Hematopoietic multipotent progenitor cell treated with erythropoietin and hydrocortisone succinate and interleukin-3 and kit ligand, for 17 days (in vitro differentiated cells): ENCODE measurements at places on chromosomes 5 and 9.

- DNase-seq: no peak
Observed at GRCh38 chr9:530681-531080, 310.8 kb upstream of the DMRT1 start.

DNA sequence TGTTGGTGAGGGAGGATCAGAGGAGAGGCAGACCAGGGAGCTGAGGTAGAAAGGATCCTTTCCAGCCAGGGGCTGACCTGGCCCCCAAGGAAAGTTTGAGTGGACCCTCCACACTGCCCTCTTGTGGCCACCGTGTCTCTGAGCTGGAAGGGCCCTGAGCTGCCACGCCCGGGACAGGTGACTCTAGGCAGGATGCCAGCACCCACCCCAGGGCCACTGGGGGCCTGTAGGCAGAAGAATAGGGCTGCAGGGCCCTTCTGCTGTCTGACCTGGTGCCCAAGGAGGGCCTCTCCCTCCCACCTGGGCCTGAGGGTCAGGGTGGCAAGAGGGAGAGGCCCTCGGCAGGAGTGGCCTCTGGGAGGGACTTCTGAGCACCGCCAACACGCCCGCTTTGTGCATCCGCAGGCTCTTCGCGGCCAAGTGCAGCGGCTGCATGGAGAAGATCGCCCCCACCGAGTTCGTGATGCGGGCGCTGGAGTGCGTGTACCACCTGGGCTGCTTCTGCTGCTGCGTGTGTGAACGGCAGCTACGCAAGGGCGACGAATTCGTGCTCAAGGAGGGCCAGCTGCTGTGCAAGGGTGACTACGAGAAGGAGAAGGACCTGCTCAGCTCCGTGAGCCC is 76.8 kb downstream of the LMX1B start:
- no peak for DNase-seq

GRCh38 chr9:123399803-123400378 is 43.9 kb downstream of the CRB2 start:
- DNase-seq: peak; percentile 20

DNA sequence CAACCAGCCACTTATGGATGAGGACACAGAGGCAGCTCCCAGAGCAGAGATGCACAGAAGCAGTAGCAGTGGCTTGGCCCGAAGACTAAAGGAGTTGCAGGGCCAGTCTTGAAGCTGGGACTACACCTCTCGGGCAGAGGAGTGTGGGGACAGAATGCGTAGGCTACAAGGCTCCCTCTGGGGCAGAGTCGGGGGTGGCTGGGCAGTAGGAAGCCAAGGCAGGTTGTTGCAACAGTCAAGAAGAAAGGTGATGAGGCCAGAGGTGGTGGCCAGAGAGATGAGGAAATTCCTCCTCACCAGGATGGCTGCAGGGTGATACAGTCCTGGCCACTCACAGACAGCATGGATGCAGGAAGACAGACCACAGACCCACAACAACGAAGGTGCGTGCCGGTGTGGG is 4.9 kb upstream of the N4BP3 start:
- no peak for DNase-seq

- DNase-seq: no peak
Observed at GRCh38 chr9:131282688-131283422, 6.5 kb upstream of the FAM78A start.

DNA sequence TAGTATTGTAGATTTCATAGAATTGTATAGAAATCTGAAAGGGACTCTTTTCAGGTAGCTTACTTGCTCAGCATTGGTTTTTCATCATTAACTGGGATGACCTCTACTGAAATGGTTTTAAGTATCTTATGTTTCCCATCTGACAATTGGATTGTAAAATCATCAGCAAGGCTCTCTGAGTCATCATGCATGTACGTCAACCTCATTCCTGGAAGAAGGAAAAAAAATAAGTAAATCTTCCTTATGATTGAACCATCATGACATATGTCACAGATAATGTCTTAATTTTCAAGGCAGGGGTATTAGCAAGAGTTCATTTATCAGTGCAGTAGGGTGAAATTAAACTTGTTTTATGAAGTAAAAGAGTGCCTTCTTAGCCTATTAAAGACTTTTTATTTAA is 74.9 kb upstream of the CER1 start:
- no peak for DNase-seq

GRCh38 chr9:113524468-113524867 is 60.9 kb downstream of the RGS3 start:
- no peak for DNase-seq

DNA sequence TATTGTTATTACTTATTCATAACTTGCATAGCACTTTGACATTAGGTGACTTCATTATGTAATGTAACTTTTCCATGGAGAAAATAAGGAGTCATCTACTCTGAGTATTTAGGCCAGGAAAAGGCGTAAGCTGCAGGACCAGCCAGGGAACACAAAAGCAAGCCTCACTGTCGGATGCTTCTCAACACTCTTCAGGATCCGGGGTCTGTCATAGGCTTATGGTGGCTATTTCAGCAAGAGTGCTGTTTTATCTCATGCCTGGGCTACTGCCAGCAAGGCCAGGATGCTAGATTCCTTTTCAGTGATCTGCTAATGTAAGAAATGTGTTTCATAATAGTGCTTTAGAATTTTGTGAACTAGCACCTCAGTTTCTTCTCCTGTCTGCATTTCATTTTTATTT is 162.4 kb downstream of the CHSY3 start:
- DNase-seq: no peak

GRCh38 chr5:126871441-126871840 is 94.5 kb downstream of the LMNB1 start:
- DNase-seq: no peak

DNA sequence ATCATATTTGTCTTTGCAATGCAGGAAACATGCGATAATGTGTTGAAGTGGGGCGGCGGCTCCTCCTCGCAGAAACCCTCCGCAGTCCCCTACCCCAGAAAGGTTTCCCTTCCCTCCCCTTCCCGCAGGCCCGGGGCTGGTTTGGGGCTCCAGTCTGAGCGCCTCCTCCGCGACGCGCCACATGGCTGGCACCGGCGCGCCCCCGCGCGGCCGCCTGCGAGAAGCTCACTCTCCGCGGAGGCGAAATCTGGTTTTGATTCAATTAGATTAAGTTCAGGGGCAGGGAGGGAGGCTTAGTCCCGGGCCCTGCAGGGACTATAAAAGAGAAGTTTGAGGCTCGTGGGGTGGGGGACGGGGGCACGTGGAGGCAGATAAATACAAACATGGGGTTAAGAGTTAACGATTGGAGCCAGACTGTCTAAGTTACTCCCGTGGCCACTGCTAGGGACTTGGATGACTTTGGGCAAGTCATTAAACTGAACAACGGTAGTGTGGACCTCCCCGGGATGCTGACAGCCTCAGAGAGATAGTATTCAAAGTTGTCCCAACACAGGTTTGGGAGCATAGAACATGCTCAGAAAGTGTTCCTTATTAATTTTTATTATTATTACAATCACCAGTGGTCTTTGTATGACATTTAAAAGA is 69.4 kb downstream of the MSX2 start:
- DNase-seq: no peak

GRCh38 chr9:127123064-127123890 is 842 bp upstream of the ANGPTL2 start:
- DNase-seq: no peak

DNA sequence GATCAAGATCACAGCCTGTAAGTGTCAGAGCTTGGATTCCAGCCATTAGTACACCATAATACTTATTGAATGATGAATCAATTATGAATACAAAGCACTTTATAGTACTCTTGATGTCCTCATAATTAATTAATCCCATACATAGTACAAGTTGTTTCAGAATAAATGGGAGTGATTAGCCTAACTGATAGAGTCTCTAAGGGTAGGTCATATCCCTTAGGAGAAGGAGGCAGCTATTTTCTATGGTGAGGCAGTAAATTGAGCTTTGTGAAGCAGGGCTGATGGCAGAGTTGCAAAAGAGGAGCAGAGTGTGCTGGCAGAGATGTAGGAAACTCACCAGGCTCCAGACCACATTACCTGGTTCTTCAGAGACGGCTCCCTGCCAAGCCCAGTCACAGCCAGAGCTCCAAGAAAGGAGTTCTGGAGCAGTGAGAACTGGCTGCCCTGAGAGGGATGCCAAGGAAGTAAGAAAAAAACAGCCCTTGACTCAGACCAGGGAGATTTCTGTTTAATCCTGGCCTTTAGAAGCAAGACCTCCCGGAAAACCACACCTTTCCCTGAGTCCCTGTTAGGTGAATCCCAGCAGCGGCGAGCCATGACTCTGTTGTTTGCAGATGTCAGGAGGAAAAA is 112.9 kb downstream of the SH3TC2 start:
- DNase-seq: no peak

- DNase-seq: no peak
Observed at GRCh38 chr5:132487095-132487428, 3.5 kb downstream of the IRF1 start.

- DNase-seq: no peak
Observed at GRCh38 chr5:141910271-141910673, 13.4 kb upstream of the DELE1 start.

- no peak for DNase-seq
Observed at GRCh38 chr5:131393498-131393968, 129.7 kb downstream of the CDC42SE2 start.

DNA sequence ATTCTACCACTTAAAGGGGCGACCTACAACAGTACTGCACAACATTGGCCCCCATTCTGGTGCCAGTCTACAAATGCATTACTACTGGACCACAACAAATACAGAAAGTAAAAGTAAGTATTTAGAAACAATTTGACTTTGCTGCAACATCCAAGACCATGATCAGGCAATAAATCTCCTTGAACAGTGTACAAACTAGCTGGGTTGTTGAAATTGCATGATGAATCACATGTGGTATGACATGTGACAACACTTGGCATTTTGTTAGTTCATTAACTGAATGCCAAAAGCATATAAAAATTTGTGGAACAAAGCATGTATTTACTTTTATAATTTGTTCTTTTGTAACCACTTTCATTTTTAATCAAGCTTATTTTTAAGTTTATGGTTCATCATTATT is 270.5 kb downstream of the NFIB start:
- DNase-seq: no peak

GRCh38 chr5:139132515-139132914 is 65.7 kb downstream of the SIL1 start:
- DNase-seq: no peak

- peak; percentile 74 for DNase-seq
Observed at GRCh38 chr5:91381774-91382359, 1.2 kb downstream of the ARRDC3 start.

DNA sequence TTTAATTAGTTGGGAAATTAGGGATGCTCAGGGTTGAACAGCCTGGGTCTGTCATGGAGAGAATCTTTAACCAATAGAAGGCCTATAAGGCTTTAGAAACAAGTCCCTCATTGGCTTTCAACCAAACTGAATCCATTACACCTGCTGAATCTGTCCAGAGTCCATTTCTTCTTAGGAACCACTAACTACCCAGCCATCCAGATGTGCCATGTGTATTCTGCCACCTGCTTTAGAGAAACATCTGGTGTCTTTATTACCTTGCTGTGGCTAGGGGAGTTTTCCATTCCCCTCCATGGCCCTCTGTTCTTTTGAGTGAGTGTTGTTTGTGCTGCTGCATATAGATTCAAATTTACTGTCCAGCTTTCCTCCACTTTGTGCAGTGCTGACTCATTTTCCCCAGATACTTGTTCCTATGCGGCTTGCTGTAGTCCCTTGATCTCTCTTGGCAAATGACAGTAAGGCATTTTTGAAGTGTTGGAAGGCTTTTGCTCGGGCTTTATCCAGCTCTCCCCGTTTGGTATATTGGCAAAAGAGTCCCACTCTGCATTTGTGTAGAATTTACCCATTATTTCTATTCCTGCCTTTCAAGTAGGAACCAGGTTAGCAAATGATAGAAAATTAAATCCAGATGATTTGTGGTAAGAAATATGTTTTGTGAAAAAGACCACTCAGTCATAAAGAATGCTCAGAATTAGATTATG is 54.6 kb downstream of the NLN start:
- DNase-seq: no peak

DNA sequence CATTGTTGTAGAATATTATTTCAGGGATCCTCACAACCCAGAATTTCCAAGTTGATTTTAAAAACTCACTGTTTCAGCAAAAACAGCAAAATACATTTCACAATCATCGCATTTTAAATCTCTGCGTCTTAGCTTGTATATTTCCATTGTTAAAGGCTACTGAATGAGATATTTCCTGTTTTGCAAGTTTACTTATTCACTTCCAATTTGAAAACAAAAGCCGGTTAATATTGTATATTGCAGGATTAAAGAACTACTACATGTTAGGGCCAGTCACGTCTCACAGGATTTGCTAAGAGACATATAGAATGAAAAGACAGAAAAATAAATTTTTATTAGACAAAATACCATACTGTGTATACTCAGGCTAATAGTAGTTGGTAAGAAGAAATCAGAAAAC is 395.9 kb upstream of the CDH9 start:
- DNase-seq: no peak

GRCh38 chr9:124495126-124496074 is 11.8 kb downstream of the NR5A1 start:
- DNase-seq: no peak

GRCh38 chr5:135458921-135459331 is 6.8 kb upstream of the TIFAB start:
- DNase-seq: peak; percentile 89

- DNase-seq: no peak
Observed at GRCh38 chr9:70964861-70965260, 156.6 kb downstream of the TRPM3 start.

GRCh38 chr9:18109675-18110074 is 364.3 kb upstream of the ADAMTSL1 start:
- no peak for DNase-seq

- no peak for DNase-seq
Observed at GRCh38 chr5:92641031-92641962, 939.7 kb downstream of the NR2F1-AS1 start.

- no peak for DNase-seq
Observed at GRCh38 chr9:112856200-112856599, 34.5 kb downstream of the SLC46A2 start.

GRCh38 chr9:130381660-130382059 is 63.1 kb upstream of the ASS1 start:
- DNase-seq: no peak

DNA sequence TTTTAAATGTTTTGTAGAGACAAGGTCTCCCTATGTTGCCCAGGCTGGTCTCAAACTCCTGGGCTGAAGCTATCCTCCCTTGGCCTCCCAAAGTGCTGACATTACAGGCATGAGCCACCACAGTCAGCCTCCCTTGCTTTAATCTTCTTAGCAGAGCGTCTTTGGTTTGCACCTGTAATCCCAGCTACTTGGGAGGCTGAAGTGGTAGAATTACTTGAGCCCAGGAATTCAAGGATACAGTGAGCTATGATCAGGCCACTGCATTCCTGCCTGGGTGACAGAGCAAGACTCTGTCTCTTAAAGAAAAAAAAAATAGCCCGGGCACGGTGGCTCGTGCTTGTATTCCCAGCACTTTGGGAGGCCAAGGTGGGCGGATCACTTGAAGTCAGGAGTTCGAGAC is 27.8 kb downstream of the UBE2D2 start:
- DNase-seq: no peak

- DNase-seq: no peak
Observed at GRCh38 chr5:61905613-61906012, 400.4 kb upstream of the KIF2A start.

DNA sequence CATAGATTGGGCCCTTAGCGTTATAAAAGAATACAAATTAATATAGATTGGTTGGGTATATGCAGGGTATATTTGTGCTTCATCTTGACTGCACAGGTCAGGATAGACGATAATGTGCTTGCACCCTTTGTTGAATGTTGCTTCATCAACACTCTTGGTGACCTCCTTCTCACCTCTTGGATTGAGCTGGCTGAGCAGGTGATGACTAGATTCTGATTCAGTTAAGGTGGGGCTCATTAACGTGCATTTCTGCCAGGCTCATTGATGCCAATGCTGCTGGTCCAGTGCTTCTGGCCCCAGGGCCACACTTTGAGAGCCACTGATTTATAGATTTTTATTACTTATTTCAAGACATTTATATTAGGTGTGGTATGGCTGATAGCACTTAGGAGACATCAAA is 27.7 kb downstream of the PCSK5 start:
- DNase-seq: no peak
